GM23248 (cell line): ENCODE measurements at places on chromosomes 2 and 18.

- DNase-seq, result no peak
Measured at GRCh38 chr2:134435936-134436335, 182.1 kb downstream of the MGAT5 start.

- no peak for DNase-seq
Measured at GRCh38 chr18:1652018-1652417, 747.3 kb downstream of the ADCYAP1 start.

- DNase-seq, result no peak
Measured at GRCh38 chr2:82796132-82796531, 1662.9 kb downstream of the SUCLG1 start.

GRCh38 chr2:34266908-34267697, 668.0 kb upstream of the FAM98A start:
- no peak for DNase-seq

GRCh38 chr18:58128381-58129374, 84.7 kb downstream of the NEDD4L start:
- DNase-seq, result no peak

DNA sequence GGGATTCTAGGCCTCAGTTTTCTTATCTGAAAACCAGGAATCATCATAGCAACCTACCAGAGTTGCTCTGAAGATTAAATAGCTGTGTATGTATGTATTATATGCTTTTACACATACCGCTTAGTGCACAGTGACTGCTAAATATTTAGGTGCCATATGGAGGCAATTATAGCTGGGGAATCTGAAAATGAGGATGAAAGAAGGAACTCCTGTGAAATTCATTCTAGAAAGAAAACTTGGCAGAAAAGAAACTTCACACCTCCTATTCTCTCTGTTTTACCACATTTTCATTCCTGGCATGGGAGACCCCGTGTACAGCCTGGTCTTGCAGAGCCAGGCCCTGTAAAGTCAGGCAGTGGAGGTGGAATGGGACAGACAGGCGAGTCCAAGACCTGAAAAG, 862.4 kb downstream of the CNTNAP5 start:
- DNase-seq, result no peak

DNA sequence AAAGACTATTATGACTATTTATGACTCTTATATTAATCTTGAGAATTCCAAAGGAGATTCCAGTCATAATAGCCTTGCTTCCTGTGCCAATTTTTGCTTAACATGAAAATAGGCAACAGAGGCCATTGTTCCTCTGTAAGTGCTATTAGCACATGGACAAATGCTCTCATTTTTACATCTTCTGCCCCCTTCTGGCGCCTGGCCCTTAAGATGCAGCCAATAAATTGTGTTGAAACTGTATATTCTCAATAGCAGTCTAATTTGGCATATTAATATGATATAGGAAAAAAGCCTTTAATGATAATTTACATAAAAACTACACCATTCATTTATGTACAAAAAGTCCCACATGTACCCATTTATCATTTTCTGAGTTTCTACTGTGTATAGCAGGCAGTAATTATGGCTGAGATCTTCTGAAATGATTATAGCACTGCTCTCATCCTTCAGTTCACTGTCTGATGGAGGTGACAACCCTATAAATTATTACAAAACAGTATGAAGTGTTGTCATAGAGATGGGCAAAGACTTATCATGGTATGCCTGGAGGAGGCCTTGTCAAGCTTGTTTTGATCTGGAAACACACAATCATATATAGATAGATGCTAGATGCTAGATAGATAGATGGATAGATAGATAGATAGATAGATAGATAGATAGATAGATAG, 613.3 kb downstream of the TSN start:
- DNase-seq, result peak; percentile 27

DNA sequence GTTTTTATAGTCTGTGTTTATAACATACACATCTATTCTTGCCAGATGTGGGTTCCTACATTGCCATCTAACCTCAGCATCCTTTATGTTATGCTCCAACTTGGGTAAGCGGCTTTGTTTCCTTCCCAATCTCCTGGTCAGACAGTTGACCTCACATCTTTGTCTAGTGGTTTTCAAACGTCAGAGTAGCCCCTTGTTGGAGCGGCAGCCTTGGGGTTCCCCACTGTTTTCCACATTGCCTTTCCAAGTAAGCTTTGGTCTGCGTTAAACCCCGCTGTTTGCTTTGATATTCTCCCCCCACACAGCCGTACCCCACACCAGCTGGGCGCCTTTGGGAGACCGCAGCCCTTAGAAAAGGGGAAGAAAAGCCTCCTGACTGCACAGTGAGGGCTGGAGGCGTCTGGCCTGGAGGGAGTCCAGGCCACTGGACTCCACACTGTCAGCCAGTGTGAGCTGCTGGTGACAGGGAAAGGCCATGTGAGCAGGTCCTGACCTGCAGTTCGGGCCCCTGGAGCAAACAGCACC, 83.3 kb downstream of the MALT1 start:
- DNase-seq, result no peak

DNA sequence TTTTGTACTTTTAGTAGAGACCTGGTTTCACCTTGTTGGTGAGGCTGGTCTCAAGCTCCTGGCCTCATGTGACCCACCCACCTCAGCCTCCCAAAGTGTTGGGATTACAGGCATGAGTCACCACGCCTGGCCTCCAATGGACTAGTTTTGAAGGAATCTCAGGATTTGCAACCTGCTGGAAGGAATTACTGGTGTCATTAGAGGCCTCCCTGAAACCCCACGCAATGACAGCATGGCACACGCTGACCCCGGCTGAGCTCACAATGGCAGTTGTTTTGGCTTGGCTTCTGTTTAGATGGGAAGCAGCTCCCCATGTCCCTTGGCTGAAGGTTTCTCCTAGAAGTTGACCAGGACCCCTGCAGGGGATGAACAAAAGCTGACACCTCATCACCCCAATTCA, 23.1 kb upstream of the COPS8 start:
- DNase-seq, result peak; percentile 25

GRCh38 chr2:10915236-10915635, 3.5 kb downstream of the KCNF1 start:
- DNase-seq, result no peak

GRCh38 chr18:23572012-23572411, 14.3 kb downstream of the NPC1 start:
- no peak for DNase-seq

DNA sequence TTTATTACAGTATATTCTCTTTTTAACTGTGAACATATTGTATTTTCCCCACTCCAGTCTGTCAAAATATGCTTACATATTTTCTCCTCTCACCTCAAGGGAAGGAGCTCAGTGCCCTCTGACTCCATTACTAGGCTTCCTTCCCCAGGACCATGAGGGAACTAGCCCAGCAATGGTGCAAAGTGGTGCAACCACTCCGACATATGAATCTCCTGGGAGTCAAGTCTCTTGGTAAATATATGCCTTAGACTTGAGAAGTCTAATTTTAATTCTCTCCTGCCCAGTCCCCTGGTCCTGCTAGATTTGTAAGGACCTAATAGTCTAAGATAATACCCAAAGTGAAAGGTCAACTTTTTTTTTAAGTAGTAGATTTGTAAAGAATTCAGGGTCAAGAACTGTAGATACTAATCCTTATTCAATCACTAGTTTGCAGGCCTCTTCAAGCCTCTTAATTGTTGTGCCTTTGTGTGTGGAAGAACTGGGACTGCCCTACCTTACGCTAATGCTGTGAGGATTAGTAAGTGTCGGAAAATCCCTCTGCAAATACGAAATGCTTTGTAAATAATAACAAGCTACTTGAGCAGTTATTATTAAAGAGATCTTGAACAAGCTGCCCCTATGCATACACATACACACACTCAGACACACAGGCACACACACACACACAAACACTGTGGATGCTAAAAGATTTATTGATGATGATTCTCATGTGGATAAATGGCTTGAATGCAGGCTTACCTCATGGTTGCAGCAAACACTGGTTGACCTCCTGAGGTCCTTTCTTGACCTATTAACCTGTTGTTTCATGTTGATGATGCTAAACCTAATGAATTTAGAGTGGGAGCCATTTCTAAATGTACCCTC, 251.2 kb upstream of the PARD3B start:
- DNase-seq, result no peak

- no peak for DNase-seq
Measured at GRCh38 chr2:148567716-148568115, 76.8 kb upstream of the EPC2 start.

GRCh38 chr2:221477714-221478484, 94.2 kb downstream of the EPHA4 start:
- peak; percentile 76 for DNase-seq

- no peak for DNase-seq
Measured at GRCh38 chr2:226865273-226865672, 29.4 kb downstream of the RHBDD1 start.

GRCh38 chr2:28631514-28632206, 120.0 kb upstream of the PPP1CB start:
- DNase-seq, result no peak

DNA sequence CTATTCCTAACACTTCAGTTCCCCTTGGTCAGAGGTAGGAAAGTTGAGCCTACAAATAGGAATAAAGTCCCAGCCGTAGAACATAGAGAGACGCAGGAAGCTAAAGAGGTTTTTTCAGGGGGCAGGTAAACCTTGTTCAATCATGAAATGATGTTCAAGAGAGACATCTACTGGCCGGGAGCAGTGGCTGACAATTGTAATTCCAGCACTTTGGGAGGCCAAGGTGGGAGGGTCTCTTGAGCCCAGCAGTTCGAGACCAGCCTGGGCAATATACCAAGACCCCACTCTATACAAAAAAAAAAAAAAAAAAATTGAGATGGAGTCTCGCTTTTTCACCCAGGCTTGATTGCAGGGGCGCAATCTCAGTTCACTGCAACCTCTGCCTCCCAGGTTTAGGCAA, 66.7 kb upstream of the DNAJC10 start:
- DNase-seq, result peak; percentile 56

DNA sequence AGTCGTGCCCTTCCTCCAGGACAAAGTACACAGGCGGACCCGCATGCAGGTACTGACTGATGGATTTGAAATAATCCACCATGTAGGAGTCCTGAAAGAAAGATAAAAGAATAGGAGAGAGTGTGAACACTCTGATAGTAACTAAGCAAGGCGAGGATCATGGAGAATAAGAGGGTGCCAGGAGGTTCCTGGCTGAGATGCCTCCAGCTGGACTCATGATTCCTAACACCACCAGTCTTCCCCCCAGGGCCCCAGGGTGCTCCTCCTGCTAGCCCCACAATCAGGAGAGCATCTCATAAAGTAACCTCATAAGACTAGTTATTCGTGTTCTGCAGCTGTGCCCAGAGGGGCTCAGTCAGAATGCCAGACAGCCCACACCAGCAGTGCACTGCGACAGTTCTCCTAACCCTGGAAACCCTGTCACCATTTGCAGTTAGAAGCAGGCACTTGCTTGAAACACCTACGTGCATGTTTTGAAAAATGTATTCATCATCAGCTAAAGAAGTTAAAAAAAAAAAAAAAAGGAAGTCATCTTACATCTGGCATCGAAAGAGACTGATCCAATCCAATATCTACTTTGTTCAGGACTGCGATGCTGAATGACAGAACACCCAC, 36.7 kb downstream of the RMC1 start:
- DNase-seq, result no peak

GRCh38 chr18:43596105-43596712, 318.9 kb upstream of the SYT4 start:
- DNase-seq, result peak; percentile 45

DNA sequence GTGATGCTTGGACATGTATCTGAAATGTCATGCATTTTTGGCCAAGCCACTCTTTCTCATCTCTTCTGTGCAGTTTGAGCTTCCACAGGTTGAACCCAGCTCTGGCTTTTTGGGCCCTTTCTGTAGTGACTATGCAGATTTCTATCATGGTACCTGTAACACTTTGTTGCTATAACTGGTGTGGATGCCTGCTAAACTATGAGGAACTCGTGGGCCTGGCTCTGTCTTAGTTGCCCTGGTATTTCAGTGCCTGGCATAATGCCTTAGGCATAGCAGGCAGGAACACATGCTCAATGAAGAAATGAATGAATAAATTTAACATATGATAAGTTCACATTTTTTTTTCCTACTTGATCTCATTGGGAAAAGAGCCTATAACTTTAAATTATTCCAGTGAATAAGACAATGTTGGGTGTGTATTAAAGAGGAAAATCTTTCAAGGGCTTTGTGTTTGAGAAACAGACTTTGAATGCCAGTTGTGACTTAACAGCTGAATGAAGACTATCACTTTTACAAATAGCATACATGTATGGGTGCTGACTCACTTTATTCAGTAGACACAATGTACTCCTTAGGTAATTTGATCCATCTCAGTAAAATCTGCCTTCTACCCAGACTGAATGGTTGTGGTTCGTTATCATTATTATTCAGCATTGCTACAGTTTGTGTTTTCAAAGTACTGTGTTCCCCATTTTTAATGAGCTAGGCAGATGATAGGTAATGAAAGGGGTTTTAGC, 86.4 kb upstream of the MAP4K3 start:
- peak; percentile 90 for DNase-seq

DNA sequence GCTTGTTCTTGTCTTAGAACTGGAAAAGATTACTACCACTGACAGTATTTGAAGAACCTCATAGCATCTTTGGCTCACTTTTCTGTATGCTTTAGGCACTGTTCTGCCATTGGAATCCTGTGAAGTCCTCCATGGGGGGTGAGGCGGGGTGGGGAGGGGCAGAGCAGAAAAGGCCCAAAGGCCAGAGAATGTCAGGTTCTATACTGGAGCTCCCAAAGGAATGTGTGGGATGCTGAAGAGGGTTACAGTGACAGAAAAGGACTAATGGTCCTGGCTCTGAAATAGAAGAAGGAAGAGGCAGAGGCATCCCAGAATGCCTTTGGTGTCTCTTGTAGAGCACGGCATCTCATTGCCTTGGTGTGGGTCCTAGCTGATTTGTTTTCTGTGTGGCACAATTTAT, 141.9 kb downstream of the HAUS1 start:
- DNase-seq, result no peak

DNA sequence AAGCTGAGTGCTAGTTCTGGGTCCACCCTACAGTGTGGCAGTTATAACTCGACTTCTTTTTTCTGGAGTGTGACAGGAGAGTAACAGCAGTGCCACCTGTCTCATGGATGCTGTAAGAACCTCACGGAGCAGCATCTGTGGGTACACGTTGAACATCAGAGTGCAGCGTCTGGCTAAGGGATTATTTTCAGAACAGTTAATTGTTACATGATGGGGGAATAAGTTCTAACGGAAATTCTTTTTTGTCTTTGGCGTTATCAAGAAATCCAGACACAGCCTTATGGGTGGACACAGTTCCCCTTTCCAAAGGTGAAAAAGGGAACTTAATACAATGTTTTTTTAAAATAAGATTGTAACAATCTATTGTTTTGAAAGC, 28.3 kb upstream of the TOGARAM2 start:
- DNase-seq, result no peak
